ENCODE measurements at places on chromosomes 1 and 21. TPM values are rescaled to one million over a fixed set of nuclear protein-coding genes. Genes with fewer than 3 reads are reported as not detected.

GRCh38 chr1:200866521-200866920 is 6.3 kb upstream of the GPR25 start:
- DNase-seq: no peak

DNA sequence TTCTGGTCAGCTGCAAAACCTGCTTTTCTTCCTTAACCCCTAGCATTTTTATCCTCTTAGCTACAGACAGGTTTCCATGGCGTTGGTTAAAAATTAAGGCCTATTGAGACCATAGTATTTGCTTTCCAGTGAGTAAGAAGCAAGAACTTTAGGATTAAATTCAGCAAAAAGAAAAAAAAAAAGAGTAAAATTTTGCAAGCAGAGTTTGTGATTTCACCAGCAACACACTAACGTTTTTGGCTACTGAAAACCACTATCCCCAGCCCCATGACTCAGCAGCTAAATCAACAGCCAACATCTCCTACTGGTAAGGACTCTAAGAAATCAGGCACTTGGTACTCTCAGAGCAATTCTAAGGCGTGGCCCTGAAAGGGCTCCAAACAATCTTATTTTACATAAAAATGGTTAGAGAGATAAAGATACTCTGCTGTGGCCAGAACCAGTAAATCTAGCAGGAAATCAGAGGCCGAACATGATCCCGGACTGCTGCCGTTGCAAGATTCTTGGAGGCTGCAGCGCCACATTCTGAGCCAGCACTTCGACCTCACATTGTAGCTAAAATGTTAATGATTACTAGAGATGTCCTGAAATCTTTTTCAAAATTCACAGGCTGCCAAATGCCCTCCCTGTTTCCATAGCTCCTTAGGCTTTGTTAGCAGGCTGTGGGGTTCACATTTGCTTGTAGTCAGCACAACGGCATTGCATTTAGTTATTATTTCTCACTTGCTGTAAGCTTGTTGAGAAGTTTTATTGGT is 1.6 kb upstream of the ENO1 start:
- DNase-seq: peak; percentile 86

GRCh38 chr1:1427106-1427819 is 6.2 kb upstream of the ANKRD65 start:
- DNase-seq: peak; percentile 80

DNA sequence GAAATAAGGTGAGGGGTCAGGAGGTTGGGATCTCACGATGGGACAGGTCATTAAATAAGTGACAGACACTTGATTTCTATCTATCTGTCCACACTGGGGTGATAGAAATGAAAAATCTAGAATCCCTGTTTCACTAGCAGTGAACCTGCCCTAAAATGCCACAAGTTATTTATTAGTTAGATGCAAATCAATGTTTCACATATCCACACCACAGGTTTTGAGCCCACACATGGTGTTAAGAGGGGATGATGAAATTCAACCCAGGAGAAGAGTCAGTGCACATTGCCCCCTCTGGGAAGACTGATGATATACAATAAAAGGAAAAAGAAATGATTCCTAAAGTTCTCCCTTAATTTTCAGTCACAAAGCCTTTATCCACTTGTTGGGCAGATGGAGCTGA is 10.1 kb upstream of the NTPCR start:
- DNase-seq: no peak

DNA sequence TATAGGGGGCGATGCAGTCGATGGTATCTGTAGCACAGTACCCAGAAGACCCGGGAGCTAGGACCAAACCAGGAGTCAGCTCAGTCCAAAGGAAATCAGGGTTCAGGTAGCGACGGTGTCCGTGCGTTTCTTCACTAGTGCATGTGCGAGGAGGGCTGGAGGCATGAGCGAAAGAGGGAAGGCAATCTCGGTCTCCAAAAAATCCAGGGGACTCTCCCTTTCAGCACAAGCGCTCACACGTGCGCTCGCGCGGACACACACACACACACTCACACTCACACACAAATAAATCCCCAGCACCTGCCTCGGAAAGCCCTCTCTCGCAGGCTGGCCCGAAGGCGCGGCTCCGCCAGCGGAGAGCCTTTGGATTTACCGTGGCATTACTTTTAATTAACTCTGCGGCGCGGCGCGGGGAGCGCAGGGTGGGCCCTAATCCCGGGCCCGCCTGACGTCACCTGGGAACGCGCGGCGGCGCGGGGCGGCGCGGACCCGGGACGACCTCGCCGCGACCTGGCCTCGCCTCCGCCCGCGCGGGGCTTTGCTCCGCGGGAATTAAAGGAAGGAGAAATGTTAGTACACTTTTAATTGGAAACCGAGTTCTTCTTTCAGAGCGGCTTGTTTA is 121.2 kb downstream of the LMX1A start:
- no peak for DNase-seq

- no peak for DNase-seq
Measured at GRCh38 chr1:165383599-165384405, 27.3 kb upstream of the LMX1A start.

DNA sequence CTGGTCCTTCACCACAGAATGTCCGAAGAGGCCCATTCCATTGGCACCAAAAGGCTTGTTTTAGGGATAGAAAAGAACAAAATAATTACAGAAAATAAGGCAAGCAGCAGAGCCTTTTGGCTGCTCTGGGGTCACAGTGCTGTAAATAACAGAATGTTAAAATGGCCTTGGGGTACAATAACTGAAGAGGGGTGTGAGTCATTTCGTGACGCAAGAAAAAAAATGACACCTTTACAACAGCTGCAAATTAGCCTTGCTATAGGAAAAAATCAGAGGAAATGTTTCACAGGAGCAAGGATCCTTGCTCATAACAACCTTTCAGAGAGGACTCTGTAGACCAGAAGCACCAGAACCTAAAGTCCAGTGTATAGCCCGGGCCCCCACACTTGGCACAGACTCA is 483.4 kb downstream of the OMA1 start:
- no peak for DNase-seq

DNA sequence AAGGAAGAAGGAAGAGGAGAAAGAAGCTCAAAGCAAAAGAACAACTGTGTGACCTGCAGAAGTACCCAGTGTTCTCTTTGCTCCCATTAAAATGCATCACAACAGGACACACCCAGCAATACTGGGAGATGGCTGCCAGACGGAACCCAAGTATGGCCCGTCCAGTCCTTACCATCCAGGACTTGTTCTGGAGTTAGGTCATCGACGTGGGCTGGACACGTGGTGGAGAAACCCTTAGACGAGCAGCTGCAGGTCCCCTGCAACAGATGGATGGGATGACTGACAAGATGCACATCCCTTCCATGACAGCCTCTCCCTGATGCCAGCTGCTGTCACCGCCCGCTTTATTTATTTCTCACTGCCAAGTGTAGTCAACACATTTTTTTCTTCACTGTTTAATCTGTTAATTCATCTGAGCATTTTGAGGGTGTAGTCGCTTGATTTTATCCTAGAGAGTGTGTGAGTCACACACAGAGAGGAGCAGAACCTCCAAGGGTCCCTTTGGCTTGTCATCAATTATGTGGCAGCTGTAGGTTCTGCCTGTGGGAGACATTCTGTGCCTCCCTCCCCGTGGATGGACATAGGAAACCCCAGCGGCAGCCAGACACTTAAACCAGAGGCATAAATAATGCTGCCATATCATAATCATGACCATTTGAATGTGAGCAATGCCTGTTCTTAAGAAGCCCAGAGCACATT is 80.9 kb downstream of the ABCA4 start:
- DNase-seq: no peak

DNA sequence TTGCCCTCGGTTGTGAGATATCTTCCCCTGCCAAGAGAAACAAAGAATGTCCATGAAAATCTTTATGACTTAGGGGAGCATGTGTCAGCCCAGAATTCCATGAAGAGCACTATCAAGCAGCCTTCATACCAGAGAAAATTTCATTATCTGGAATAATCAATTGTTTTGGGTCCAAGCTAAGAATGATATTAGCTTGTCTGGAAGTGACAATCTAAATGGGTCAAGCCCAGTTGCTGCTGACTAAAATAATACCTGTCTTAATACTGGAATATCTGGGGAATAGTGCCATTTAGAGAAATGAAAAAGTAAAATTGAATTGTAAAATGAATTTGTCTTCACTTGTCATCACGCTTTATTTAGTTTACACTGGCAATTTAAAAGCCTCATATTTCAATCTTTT is 407.4 kb downstream of the PLA2G4A start:
- no peak for DNase-seq

DNA sequence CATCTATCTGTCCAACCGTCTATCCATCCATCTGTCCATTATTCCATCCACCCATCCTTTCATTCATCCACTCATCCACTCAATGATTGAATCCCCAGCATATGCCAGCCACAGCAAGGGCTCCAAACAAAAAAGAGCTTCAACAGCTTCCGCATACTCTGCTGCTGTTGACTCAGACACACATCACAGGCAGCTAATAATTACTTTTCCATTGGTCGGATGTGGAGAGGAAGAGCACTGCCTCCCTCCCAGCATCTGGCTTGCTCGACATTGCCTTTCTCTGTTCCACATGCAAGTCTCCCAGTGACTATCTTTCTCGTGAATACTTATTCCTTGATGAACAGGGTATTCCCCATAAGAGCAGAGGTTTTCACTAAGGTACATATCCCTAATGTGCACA is 176.5 kb downstream of the HIVEP3 start:
- DNase-seq: peak; percentile 5

DNA sequence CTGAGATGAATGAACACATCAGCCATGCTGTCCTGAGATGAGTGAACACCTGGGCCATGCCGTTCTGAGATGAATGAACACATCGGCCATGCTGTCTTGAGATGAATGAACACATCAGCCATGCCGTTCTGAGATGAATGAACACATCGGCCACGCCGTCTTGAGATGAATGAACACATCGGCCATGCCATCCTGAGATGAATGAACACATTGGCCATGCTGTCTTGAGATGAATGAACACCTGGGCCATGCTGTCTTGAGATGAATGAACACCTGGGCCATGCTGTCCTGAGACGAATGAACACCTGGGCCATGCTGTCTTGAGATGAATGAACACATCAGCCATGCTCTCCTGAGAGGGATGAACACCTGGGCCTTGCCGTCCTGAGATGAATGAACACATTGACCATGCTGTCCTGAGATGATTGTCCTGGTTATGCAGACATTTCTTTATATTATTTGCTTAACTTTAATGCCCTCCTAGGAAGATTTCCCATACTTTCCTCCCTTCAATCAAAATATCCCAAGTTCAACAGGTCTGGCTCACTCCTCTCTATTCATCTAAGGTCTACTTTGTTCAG is 48.6 kb upstream of the COL6A1 start:
- DNase-seq: no peak

- DNase-seq: peak; percentile 2
Measured at GRCh38 chr1:33247545-33247944, 8.7 kb upstream of the ZNF362 start.

- DNase-seq: no peak
Measured at GRCh38 chr1:229229721-229230139, 41.2 kb upstream of the RAB4A start.

GRCh38 chr1:157653494-157653873 is 47.1 kb downstream of the FCRL3 start:
- DNase-seq: no peak

DNA sequence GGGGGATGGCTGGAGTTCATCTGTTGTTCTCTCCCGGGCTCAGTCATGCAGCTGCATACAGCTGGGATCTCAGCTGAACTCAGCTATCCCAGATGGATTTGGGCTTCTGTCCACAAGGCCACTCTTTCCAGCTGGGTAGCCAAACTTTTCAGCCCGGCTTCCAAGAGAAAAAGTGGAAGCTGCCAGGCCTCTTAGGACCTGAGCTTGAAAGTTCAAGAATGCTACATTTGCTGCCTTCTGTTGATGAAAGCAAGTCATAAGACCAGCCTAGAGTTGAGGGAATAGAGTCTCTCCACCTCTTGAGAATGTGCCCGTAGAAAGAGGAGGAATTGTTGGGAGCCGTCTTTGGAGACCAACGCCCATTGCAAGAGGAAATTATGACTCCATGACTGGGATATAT is 95.3 kb downstream of the C1orf21 start:
- peak; percentile 85 for DNase-seq

DNA sequence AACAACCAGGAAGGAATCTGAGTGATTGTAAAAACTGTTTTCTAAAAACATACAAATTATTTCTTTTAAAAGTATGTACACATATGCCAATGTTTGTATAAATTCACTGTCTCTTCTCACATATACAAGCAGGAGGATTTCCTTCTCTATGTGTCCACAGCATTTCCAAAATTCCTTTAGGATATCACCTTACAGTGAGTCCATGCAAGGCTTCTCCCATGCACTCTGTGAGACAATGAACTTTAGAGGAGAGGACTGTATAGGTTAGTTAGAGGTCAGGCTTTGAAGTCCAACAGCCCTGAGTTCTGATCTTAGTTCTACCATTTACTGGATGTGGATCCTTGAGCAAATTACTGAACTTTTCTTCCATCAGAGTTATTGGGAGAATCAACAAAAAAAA is 34.1 kb upstream of the USH2A start:
- no peak for DNase-seq

DNA sequence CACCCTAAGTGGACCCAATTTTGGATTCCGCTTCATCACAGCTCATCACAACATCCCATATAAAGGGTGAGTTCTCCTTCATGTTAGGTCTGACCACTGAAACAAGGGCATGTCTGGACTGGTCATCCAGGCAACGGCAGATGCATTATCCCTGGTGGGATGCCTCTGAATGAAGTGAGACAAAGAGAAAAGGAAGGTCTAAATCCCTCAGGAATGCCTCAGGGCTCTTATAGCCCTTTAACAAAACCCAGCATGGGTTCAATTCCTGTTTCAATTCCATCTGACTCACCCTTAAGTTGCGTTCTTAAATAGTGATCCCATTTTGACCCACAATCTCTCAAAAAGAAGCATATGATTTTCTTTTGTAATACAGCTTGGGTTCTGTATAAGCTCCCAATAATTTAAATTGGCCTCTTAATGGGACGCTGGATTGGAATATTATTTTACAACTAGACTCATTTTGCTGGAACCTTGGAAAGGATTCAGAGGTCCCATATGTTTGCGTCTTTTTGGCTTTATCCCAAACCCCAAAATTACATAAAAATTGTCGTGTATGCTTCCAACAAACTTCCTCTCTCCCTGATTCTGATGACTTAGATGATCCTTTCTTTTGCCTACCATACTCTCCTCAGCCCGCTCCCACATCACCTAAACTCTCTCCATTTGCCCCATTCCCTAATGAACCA is 287.4 kb upstream of the ZP4 start:
- no peak for DNase-seq

- DNase-seq: no peak
Measured at GRCh38 chr1:154466206-154466605, 35.8 kb upstream of the TDRD10 start.

- no peak for DNase-seq
Measured at GRCh38 chr1:181062836-181063428, 25.6 kb upstream of the IER5 start.

Gene TADA1
- total RNA-seq: 9.6 TPM

Gene SERPINC1
- total RNA-seq: not detected

Gene NBPF6
- not detected for total RNA-seq

Gene CCDC17
- 2.3 TPM for total RNA-seq

Gene HES2
- 0.14 TPM for total RNA-seq

Gene LDLRAD2
- total RNA-seq: 0.24 TPM

Gene ADAMTS4
- total RNA-seq: 125 TPM

Gene MTARC2
- total RNA-seq: 15.2 TPM

Gene SPATA45
- not detected for total RNA-seq

Gene GLIS1
- total RNA-seq: 1.7 TPM

Gene SLC5A9
- 0.28 TPM for total RNA-seq

Gene SLC44A5
- not detected for total RNA-seq

Gene NR1I3
- not detected for total RNA-seq
